ENCODE measurements at places on chromosomes 4 and X.

GRCh38 chr4:113610537-113610936 is 151.0 kb downstream of the CAMK2D start:
- DNase-seq, result no peak

DNA sequence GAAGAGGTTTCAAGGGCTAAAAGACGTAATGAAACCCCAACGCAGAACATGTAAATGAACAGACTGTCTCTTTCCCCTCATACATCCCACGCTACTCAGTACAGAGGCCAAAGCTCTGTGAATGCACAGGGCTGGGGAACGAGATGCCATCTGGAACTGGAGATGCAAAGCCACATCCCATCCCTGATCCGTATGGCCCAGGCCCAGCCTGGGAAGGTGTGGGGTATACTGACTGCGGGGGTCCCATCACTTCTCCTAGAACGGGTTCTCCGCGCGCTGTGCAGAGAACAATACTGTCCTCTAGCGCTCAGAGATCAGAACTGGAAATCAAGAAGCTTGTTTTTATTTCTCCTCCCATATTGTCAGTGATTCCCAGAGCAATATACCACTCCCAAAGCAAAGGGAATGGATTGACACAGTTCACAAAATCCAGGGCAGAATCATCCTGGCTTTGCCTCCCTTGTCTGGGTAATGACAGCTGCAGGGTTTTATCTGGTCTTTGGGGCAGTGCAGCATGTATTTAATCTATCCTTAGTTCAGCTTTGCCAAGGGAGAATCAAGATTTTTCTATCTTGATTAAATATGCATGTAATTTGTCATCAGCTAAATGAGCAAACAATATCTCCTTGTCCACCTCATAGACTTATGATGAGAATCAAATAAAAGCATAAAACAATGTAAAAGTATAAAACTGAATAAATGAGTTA is 47.3 kb upstream of the TLR3 start:
- no peak for DNase-seq

GRCh38 chr4:12583275-12583674 is 900.9 kb downstream of the RAB28 start:
- no peak for DNase-seq

- DNase-seq, result no peak
Observed at GRCh38 chr4:133550436-133550835, 401.3 kb downstream of the PCDH10 start.

- DNase-seq, result no peak
Observed at GRCh38 chrX:107823456-107823855, 2.2 kb upstream of the MID2 start.

- DNase-seq, result no peak
Observed at GRCh38 chrX:34487364-34487763, 169.7 kb downstream of the TMEM47 start.

GRCh38 chrX:37846141-37846540 is 1.2 kb downstream of the DYNLT3 start:
- no peak for DNase-seq

GRCh38 chr4:98627531-98628257 is 30.7 kb downstream of the TSPAN5 start:
- DNase-seq, result no peak

DNA sequence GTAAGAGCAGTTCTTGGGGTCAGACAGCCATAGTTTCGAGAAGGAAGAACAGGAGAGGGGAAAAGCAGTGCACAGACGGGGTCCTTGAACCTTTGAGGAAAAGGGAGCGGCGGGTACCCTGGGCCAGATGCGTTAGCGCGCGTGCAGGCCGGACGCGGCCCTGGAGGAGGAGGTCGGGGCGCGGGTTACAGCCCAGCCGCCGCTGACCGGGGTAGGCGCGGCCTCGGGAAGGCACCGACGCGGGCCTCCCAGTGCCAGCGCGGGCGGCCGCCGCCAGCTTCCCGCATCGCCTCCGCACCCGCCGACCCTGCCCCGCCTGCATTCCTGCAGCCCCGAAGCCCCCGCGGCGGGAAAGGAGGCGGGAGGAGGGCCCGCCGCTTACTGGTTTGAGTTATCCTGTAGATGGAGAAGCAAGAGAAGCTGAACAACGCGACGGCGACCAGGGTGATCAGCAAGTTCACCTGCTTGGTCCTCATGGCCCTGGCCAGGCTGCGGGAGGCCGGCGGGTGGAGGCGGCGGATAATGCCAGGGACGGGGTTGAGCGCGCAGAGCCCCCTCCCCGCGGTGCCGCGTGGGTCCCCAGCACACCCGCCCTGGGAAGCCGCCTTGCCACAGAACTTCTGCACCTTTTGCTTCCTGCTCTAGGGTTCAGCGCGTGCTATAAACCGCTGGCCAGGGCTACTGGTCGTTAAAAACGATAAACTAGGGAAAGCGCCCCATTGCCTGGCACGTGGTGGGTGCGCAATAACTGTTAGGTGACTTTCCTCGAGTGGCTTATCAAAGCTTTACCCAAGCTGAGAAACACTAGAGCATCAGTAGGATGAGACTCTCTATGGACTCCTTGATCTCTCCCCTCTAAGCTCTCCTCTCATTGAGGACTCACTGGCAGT is at the start of gene MGAT4D:
Gene MGAT4D, minus strand, starts transcription at position 547 of the 890 bp plus-strand sequence. Its CDS starts 71 bp downstream, at position 476.
- no peak for DNase-seq

GRCh38 chr4:186485561-186486062 is 69.8 kb downstream of the MTNR1A start:
- no peak for DNase-seq

DNA sequence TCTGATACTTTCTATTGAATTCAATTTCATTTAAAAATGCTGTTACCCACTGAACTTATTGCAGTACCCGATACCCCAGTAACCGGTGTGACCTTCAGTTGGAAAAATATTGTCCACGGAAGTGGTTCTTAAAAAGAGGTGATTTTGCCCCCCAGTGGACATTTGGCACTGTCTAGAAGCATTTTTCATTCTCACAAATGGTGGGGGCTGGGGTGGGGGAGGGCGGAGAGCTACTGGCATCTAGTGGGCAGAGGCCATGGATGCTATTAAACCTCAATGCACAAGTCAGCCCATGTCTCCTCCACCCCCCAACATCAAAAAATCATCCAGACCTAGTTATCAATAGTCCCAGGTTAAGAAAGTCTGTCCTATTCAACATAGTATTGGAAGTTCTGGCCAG is 19.6 kb upstream of the CHM start:
- no peak for DNase-seq

DNA sequence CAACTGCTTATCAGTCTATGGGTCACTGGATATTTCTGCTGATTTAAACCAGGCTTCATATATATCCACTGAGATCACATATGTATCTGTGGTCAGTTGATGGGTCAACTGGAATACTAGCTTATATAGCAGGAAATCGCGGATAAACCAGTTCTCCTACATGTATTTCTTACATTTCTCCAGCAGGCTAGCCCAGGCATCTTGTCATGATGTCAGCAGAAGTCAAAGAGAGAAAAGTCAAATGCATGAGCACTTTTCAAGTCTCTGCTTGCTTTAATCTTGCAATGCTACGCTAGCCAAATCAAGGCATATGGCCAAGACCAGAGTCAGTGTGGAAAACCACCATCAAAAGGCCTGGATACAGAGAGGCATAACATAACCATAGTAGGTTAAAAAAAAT is 1008.8 kb upstream of the DIAPH2 start:
- DNase-seq, result no peak

GRCh38 chr4:22045051-22045630 is 96.6 kb upstream of the KCNIP4 start:
- no peak for DNase-seq

GRCh38 chr4:62004881-62005280 is 804.8 kb downstream of the ADGRL3 start:
- no peak for DNase-seq

DNA sequence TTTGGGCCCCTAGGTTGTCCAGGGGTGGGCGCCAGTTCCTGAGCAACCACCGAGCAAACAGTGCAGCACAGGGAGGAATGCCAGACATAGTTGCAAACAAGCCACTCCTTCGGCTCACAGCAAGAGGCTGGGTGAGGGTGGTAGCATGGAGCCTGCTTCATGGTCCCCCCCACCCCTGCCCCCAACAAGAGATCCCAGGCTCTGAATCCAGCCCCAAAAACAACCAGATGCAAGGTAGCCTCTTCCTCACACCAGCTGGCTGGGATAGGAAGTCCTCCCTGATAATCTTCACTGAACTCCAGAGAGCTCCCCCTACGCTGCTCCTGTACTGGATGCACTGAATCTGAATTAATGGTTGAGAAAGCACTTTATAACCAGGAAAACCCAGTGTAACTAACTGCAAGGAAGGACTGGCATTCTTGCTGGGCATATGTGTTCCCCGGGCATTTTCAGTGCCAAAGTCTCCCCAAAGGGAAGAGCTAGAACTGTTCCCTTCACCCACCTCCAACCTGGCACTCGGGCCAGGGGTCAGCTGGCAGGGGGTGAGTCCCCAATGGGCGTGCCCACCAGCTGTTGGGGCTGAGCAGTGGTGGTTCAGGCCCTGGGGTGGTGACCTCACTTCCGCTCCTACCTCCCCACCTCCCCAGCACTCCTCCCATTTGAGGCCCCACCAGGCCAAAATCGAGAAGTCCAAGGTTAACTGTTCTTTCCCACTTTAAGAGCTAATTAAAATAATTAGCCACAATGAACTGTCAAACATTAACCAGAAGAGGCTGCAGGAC is 1.5 kb downstream of the ELF4 start:
- no peak for DNase-seq

DNA sequence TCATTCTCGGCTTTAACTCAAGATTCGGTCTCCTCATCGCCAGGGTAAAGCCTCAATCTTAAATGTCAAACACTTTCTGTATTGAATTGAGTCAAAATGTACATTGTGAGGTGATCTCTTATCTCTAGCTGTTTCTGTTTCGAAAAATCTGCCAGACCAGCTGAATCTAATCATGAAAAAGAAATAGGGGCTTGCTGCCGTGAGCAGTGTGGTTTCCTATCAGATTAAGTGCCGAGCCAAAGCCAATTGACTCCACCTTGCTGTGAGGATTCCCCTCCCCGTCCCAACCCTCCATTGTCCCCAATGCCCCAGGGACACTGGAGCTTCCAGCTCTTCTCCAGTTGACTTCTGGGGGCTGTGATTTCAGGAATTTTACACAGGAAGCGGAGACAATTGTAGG is 12.5 kb upstream of the CRLF2 start:
- no peak for DNase-seq

DNA sequence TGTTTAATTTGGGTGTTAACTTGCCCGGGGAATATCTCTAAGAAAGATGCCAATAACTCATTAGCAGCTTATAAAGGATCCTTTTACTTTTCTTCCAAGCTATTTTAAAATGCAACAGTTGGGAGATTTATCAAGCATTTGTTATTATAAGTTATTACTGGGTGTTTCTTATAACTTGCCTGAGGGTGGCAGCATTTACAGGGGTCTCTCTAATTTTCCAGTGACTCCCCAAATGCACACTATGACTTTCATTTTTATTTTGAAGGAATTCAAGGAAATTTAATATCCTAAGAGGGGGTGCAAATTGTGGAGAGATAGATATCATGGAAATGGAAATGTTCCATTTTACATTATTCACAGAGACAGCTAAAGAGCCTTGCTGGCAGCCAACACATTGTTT is 138.0 kb downstream of the PDGFRA start:
- DNase-seq, result no peak

- DNase-seq, result no peak
Observed at GRCh38 chr4:83022724-83023450, 12.1 kb upstream of the COPS4 start.

GRCh38 chr4:3372264-3372932 is 69.4 kb upstream of the HGFAC start:
- no peak for DNase-seq

DNA sequence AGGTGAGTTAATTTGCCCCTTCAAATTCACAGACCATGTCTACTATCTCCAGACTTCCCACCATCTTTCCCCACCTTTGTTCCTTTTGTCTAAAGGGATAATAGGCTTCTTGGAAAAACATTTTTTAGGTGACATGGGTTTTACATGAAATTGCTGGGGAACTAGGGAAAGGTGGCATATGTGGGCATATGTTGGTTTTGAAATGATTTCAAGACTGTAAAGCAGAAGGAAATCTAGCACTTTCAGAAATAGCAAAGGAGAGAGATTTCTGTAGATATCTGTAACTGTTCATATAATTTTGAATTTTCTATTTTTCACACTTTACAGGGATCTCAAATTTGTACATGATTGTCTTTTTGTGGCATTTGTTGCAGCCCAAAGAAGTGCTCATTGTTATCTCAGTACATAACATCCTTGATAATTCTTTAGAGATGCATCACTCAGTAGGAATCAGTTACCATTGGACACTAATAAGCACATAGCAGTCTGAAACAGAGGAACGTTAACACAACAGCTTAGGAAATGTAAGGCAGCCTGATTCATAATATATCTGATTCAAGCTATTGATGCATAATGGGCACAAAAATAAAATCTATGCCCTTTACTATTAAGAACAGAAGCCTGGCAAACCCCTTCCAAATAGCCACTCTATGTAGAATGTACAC is 659.7 kb downstream of the CENPC start:
- DNase-seq, result no peak

DNA sequence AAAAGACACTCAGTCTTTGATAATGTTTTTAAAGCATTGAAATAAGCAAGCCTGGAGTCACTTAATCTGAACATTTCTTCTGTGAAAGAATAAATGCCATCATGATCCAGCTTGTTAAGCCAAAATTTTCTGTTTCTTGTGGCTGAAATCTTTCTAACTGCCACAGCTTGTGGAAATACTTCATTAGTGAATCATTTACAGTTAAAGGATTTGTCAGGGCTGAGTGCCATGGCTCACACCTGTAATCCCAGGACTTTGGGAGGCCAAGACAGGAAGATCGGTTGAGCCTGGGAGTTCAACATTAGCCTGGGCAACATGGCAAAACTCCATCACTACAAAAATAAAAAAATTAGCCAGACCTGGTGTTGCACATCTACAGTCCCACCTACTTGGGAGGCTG is 93.3 kb upstream of the PDE5A start:
- DNase-seq, result no peak

DNA sequence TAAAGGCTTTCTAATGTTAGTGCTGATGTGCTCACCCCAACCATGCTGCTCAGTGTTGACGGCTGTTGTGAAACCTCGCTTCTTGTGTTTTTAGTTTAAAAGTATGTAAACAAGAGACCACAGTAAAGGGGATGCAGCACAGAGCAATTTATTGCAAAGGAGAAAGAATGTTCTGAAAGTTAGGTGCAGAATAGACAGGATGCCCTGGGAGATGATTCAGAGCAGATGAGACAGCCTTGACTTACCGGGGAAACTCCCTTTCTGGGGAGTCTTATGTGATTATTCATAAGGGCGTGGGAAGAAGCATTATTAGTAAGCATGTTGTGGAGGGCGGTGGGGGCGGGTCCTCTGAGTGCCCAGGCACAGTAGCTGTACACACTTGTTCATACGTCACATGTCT is 47.7 kb downstream of the EVC start:
- no peak for DNase-seq

All from stimulated activated CD8-positive, alpha-beta memory T cell treated with anti-CD3 and anti-CD28 coated beads, Interleukin-4, amount 100 ng/mL, for 1 hour (primary cell).